ENCODE measurements at places on chromosomes 3 and 15.

DNA sequence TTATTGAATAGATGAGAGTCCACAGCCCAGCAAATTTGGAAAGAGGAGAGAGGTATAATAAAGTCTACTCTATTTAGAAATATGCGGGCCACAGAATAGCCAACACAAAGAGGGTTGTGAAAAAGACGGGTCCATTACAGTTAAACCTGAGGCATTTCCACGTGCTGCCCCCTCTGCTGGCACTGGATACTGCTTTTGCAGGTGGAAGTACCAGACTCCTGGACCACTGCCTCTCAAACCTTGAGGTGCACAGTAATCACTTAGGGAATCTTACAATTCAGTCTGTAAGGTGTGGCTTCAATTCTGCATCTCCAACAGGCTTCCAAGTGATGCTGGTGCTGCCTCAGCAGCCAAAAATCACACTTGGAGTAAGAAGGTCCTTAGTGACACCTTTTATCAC lies 3.0 kb upstream of the TFDP2 start:
- DNase-seq, result no peak

GRCh38 chr3:186093271-186093900 lies 15.5 kb downstream of the ETV5 start:
- DNase-seq, result no peak

DNA sequence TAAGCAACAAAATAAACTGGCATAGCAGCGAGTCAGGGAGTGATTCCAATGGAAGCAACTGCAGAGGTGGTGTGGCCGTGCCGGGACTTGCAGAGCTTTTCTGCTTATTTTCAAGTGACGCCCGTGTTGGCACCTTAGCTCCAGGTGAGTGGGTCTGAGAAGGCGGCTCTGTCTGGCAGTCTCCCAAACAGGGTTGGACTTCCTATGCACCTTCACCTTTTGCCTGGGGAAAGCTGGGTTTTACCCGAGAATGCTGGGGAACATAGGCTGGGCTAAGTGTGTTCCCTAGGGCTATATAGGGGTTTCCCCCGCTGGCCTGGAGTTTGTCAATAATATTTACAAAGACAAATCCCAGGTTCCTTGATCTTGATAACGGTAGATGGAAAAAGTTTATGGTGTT lies 179.9 kb upstream of the TBL1XR1 start:
- DNase-seq, result no peak

DNA sequence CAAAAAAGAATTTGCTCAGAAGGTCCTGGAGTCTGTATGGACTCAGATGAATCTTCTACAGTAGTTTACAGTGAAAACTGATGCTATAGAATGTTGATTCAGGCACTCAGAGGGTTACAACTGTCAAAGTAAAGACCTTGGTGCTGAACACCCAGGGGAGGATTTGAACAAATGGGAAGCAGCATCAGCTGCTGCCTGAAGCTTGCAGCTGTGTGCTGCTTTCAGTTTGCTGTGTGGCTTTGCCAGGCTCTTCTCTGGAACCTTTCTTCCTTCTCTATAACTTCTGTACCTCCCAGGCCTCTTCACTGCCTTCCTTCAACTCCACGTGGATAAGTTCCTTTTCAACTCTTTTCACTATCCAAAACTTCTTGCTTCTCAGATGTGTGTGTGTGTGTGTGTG lies 214.2 kb downstream of the GRM7 start:
- no peak for DNase-seq

DNA sequence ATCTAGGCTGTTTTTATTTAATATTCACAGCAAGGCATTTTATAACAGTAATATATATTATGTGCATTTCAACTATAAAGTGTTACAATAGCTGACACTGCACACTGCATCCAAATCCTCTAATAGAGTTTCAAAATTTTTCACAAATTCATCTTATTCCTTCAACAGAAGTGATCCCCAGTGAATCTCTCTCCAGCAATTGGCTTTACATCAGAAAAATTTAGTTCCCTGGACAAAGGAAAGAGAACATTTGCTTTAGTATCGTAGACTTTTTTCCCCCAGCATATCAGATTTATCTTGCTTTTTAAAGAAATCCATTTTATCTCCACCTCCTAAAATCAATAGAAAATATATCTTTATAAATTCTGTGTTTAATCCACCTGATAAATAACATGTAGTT lies 868.6 kb downstream of the TBL1XR1 start:
- no peak for DNase-seq

DNA sequence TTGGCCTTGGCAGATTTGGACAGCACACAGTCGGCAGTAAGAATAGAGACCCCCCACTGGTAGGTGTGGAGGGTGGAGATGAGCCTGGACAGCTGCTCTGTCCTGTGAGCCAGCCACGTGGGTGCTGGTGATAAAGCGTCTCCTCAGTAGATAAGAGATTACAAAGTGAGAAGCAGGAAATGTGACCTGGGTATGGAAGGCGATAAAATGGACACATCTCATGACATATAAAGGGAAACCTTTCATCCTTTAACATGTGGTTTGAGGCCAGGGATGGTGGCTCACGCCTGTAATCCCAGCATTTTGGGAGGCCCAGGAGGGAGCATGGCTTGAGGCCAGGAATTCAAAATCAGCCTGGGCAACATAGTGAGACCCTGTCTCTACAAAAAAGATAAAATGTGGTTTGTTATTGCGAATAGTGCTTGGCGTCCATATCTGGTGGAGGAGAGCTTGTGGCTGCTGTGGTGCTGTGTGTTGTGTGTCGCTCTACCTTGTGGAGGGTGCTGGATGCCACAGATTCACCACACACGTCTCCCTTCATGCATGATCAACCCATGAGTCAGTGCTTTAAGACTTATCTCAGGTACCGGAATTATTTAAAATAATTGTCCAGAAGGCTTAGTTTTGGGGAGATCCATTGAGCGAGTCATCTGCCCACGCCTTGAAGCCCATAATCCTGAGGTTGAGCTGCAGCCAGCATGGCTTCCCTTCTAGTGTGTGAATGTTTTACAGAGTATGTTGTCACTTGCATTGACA lies 157.0 kb downstream of the GABRG3 start:
- no peak for DNase-seq

GRCh38 chr3:50347187-50347813 lies 1.8 kb upstream of the ZMYND10 start:
- no peak for DNase-seq

DNA sequence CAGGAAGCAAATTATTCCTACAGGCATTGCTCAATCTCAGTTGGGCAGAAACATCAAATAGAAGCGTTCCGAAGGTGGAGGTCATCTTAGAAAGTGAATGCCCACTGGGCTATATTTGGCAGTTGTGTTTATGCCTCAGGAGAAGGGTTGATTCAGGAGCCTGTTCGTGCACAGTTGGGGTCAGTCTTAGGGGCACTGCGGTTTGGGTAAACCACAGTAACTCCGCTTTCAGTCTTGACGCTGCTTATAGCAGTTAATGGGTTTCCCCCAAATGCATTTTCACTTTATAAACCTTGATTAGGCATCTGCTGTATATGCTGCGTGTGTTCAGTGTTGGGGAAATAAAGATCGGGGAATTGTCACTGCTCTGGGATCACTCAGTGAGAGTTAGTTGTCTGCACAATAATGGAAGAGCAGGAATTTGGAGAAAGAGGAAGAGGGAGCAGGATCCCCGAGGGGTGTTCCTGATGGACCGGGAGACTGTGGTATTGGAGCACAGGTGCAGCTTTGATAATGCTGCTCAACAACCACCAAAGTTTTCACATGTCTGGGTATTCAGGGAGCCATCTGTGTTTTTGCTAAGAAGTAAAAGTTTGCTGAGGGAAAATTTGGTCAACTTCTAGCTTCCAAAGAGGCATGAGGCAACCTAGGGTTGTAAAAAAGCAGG lies 124.3 kb upstream of the EIF1B start:
- DNase-seq, result no peak

GRCh38 chr15:43423793-43424192 lies 52.9 kb downstream of the TUBGCP4 start:
- no peak for DNase-seq

DNA sequence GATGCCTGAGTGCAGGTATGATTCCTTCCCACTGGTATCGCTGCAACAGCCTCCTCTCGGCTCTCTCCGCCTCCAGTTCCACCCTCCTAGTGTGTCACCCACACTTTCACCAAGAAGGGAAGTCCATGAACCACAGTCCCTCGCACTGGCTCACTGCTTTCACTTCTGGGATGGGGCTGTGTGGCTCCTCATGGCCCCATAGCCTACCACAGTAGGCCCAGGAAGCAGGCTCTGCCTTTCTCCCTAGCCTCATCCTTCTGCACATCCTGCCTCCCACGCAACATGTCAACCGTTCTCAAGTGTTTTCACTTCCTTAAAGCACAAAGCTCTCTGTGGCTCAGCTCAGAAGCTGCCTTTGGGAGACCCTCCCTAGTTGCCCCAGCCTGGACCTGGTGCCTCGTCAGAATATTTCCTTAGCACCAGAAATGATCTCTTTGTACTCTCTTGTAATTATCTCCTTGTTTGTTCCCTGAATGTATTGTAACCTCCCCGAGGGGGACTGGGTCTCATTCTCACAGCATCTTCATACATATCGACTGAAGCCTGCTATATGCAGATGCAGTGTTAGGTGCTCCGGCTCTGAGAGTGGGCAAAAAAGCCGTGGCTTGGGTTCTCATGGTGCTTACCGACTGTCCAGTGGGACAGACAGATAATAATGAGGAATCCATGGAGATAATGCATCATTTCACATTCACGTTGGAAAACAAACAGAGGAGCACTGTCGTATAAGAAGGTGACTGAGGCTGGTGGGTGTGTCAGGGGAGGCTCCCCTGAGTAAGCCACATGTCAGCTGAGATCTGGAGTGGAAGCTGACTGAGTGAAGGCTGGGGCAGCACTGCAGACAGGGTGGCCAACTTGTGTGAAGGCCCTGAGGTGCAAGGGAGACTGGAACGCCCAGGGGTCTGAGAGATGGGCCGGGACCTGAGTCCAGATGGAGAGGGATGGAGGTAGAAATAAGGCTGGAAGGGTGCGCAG lies 107.1 kb downstream of the DGKG start:
- DNase-seq, result no peak

DNA sequence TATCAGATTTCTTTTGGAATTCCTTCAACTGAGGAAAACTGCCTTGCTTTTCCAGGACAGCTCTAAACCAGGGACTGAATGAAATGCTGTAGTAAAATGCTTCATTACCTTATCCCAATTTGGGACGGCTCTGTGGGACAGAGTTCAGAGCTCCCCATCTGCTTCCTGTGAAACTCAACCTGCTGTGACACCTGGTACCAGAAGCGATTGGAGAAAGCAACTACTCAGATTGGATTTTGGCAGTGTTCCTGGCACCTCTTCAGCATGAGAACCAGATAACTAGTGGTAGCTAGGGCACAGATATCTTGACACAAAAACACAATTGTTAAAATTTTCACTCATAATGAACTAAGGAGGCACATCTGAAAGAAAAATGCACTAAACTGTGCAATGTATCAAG lies 539.1 kb downstream of the SI start:
- DNase-seq, result no peak

DNA sequence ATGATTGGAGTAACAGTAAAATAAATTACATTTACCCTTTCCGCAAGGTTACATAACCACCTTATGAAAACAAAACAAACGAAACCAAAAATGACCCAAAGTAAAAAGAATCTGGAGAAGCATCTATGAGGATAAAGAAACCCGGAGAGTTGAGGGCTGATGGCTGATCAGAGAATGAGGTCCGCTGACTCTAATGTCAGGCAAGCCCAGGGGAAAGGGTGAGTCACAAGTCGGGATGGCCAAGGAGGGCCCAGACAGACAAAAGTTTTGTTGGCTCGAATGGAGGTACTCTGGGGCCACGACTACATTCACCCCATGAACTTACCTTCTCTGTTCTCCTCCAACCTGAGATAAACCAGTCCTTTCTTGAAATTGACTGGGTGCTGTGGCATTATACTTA lies 95.7 kb downstream of the RORA start:
- DNase-seq, result no peak

- DNase-seq, result no peak
These were observed 85.4 kb upstream of the TLE3 start for GRCh38 chr15:70182858-70183695.

- no peak for DNase-seq
These were observed 644.9 kb upstream of the DPPA4 start for GRCh38 chr3:109982201-109982600.

DNA sequence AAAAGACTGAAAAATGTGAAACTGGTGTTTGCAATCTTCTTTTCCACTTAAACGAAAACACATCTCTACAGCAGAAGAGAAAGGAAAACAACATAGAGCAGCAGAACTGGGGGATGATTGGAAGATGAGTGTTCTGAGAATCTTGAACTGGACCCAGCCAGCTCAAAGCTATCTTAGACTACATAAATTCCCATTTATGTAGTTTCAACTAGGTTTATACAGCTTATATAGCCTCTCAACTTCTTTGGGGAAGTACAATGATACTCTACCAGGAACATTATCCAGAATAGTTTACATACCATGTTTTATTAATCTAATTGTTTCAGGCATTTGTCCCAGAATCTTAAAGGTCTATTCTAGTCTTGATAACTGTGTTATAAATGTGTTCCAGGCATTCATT lies 658.2 kb upstream of the LMCD1 start:
- DNase-seq, result no peak

GRCh38 chr3:171190668-171191067 lies 164.1 kb upstream of the SLC2A2 start:
- DNase-seq, result no peak

DNA sequence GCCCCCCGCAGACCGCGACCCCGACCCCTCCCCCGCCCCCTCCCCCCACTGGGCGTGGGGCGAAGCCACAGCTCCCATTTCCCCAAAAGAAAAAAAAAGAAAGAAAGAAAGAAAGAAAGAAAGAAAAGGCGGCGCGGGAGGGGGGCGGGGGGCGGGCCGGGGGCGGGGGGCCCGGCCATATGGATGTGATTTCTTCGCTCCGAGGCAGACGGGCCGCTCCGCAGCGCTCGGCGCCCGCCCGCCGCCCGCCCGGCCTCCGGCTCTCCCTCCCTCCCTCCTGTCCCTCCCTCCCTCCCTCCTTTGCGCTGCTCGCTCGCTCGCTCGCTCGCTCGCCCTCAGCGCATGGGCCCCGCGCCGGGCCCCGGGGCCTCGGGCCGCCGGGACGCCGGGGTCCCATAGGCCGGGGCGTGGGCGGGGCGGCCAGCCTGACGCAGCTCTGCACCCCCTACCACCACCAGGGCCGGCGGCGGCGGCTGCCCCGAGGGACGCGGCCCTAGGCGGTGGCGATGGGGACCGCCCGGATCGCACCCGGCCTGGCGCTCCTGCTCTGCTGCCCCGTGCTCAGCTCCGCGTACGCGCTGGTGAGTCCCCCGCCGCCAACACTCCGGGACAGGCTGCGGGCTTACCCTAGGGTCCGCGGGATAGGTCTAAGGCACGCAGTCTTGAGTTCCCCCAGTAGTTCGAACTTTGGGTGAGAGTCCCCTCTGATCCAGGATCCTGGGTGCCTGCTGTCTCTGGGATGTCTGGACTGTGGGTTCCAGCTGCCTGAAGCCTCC lies 5.7 kb downstream of the PTH1R start:
- no peak for DNase-seq

DNA sequence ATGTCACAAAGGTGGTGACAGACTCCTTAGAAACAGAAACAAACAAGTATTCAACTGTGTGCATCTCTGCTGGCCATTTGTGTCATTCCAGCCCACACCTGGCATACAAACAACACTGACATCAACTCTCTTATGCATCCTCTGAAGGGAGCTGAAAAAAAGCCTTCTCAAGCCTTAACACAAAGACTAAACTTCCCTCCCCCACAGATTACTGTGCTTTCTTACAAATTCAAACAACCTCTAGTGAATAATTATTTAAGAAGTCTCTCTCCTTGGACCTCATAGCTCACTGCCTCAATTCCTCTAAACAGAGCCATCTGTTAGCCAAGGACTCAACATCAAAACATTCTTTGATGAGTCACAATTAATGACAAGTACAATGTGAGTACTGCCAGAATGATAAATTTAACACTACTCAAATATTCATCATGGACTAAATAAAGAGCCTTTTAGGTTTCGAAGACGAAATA lies 132.1 kb downstream of the WDR76 start:
- no peak for DNase-seq

GRCh38 chr3:187770224-187770623 lies 25.0 kb upstream of the BCL6 start:
- DNase-seq, result no peak

All from coronary artery (tissue), 2 donors.